Cardiac muscle cell (in vitro differentiated cells and primary cell): ENCODE measurements at places on chromosomes 3 and 15. TPM values are rescaled to one million over a fixed set of nuclear protein-coding genes. Genes with fewer than 3 reads are reported as not detected.

DNA sequence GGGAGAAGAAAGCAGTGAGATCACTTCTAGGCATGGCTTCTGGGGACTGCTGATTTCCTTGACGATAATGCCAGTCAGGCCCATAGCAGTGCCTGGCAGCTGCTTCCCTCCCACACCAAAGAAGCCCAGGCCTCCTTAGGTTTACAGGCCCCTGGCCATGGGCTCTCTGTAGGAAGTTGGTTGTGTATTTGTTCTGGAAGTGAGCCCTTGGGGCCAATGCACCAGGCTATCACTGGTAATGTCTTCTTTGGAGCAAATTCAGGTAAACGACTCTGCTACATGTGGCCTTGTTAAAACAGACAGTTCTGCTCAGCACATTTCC is 89.3 kb downstream of the CCNL1 start:
- DNase-seq = no peak

GRCh38 chr3:128195369-128195768 is 42.1 kb downstream of the EEFSEC start:
- DNase-seq = peak; percentile 45

- peak; percentile 64 for DNase-seq
Measured at GRCh38 chr15:67941648-67942310, 101.9 kb upstream of the RNU6-1 start.

- DNase-seq = no peak
Measured at GRCh38 chr3:171970301-171970788, 69.0 kb upstream of the FNDC3B start.

The DAZL gene
- 0.04 TPM in 1 of 2 replicates, not detected in the other for polyA plus RNA-seq

The VPS13C gene
- polyA plus RNA-seq = 4.5 and 8.8 TPM in 2 replicates
